ENCODE measurements at places on chromosomes 4 and X.

DNA sequence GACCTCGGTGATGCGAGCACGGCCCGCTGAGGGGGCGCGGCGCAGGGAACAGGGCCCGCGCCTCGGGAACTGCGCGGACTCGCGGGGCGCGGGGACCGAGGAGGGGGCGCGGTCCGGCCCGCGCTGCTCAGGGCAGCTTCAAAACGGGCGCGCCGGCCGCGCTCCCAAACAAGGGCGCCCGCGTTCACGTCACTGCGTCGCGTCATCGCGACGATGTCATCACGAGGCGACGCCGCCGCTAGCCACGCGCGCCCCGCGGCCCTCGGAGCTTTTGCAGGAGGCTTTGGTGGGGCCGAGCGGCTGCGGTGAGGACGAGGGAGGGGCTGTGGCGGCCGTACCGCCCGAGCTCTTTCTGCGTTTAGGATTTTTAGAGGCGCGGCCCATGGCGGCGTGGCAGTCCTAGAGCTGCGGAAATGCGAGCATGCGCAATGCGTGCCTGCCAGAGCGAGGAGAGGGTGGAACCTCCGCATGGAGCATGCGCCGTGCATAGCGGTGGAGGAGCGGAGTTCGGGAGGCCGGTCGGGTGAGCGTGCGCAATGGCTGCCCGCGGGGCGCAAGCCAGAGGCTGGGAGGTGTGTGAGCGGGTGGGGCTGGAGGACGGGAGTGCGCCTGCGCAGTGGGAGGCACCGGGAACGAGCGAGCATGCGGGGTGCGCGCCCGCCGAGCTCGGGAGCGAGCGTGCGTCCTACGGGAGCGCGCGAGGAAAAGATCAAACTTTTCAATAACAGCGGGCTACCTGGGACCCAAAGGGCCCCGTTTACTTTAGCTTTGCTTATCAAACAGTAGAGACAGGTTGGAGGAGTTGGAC, at the start of gene PPP2R3B:
PPP2R3B (minus strand) TSS at position 140 of the 808 bp plus-strand sequence. CDS start 216 bp downstream, outside the sequence.
- no peak for DNase-seq

DNA sequence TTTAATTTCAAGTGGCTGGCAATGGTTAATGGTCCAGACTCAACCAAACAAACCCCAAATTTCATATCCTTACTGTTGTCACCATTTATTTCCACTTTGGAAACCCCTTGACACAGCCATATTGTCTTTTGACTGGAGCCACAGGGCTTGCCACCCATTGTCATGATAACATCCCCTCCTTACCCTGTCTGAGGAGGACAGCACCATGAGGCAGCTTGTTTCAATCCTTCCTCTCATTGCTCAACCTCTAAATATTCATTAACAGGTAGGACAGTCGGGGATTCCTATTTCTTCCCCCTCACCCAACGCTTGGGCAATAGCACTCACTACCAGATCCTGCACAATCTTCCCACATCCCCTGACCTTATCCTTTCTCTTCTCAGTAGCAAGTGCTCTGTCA, 92.1 kb downstream of the CEP135 start:
- DNase-seq = no peak

GRCh38 chrX:36897690-36898089, 110.5 kb upstream of the FAM47C start:
- DNase-seq = no peak

DNA sequence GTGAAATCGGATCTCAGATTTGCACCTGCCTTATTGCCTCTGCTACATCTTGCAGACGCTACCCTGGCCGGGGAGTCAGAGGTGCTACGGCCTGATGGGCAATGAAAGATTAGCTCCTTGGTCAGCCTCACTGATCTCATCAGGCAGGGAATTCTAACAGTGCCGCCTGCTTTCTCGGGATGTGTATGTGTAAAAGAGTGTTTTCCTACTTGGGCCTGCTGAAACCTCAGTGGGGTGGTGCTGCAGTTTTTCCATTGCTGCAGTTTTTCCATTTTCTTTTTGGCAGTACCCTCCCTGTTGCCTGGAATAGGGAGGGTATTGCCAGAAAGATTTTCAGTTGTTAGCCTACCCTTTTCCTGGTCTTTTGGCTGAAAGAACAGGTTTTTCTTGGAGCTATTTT, 117.5 kb downstream of the CDKL5 start:
- DNase-seq = no peak

DNA sequence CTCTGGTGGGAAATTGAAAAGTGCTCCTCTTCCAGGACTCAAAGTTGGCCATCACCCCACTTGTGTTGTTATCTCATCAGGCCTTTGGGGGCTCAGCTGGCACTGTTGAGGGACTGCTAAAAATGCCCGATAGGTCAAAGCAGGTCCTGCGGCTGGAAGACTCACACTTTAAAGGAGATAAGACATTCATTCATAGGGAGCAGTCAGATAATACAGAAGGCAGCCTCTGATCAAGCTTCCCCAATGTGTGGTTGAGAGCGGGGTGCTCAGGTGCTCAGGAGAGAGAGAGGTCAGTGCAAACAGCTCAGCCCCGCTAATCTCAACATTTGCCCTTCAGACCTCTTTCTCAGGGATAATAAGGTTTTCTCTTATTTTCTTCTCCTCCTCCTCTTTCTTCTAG, 70.3 kb downstream of the TMEM154 start:
- no peak for DNase-seq

- DNase-seq = no peak
These were observed 10.3 kb downstream of the CYP4V2 start for GRCh38 chr4:186201535-186202230.

Measured in NCI-H1105 treated with DMSO at 0.1 percent for 48 hours (cell line).